ENCODE measurements at places on chromosomes 7 and 10. TPM values are rescaled to one million over a fixed set of nuclear protein-coding genes. Genes with fewer than 3 reads are reported as not detected.

The GNAT3 gene
- not detected for total RNA-seq

The IPMK gene
- 4.6 TPM for total RNA-seq

The SPDYE9 gene
- not detected for total RNA-seq

The AFAP1L2 gene
- 14.9 TPM for total RNA-seq

The AASS gene
- 11.8 TPM for total RNA-seq

The PPP1R3C gene
- 27.5 TPM for total RNA-seq

GRCh38 chr10:132974249-132974796 lies 32.0 kb upstream of the CFAP46 start:
- no peaks in the 10 kb centered on the region for H3K27me3 ChIP-seq
- DNase-seq, result no peak
- H3K4me3 ChIP-seq, result no peak overlapping the region
- H3K27ac ChIP-seq, result no peak overlapping the region
- H3K4me1 ChIP-seq, result no peaks in the 10 kb centered on the region

DNA sequence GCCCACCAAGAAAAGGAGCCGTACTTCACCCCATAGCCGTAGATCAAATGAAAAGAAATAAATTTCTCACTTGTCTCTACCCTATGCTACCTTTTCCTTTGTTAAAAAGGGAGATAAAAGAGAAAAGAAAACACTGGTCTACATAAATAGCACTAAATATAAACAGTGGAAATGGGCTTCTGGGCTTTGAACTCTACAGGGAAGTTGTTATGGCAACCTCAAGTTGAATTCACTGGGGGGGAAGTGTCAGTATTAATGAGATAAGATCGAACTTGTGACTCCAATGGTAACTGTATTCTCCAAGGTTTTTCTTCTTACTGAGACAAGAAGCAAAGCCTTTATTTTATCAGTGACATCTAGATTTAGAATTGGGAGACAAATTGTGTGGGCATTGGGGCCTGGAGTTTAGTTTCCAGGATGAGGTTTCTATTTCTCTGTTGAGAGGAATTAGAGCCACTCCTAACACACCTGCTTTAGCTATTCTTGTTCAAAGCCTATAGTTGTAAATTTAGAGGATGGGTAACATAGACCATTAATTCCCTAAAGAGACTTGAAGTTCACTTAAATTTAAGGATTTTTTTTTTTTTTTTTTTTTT lies 604.3 kb upstream of the GALNT17 start:
- no peak for DNase-seq
- H3K4me3 ChIP-seq, result no peak overlapping the region
- no peak overlapping the region for H3K27ac ChIP-seq
- no peaks in the 10 kb centered on the region for H3K27me3 ChIP-seq
- H3K4me1 ChIP-seq, result no peaks in the 10 kb centered on the region

GRCh38 chr7:11655163-11655562 lies 176.8 kb downstream of the THSD7A start:
- H3K4me3 ChIP-seq, result no peak overlapping the region
- no peaks in the 10 kb centered on the region for H3K4me1 ChIP-seq
- no peak for DNase-seq
- H3K27ac ChIP-seq, result no peak overlapping the region

DNA sequence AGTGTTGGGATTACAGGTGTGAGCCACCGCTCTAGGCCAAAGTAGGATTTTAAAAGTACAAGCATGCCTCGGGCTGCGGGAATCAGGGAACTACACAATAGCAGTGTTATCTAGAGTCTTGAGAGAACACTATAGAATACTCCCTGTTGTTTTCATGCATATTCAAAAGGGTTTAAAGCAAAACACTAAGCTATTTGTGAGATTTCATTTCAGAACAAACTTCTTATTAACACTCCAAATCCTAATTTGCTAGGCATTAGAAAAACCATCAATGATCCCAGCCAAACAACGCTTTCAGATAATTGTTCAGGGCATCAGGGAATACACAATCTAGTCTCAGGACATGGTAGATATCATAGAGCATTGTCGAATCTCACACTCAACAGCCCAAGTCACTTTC lies 13.9 kb downstream of the DENND11 start:
- H3K4me3 ChIP-seq, result no peak overlapping the region
- no peaks in the 10 kb centered on the region for H3K4me1 ChIP-seq
- no peaks in the 10 kb centered on the region for H3K27me3 ChIP-seq

GRCh38 chr10:3330663-3331062 lies 158.1 kb upstream of the PITRM1 start:
- H3K27ac ChIP-seq, result no peak overlapping the region
- H3K4me1 ChIP-seq, result no peaks in the 10 kb centered on the region
- H3K36me3 ChIP-seq, result no peaks in the 10 kb centered on the region
- DNase-seq, result no peak
- H3K4me3 ChIP-seq, result no peak overlapping the region

- no peak overlapping the region for H3K27ac ChIP-seq
- no peaks in the 10 kb centered on the region for H3K27me3 ChIP-seq
- DNase-seq, result no peak
- no peaks in the 10 kb centered on the region for H3K4me1 ChIP-seq
Observed at GRCh38 chr10:46215426-46215825, 71.4 kb upstream of the ANTXRL start.

- no peaks in the 10 kb centered on the region for H3K36me3 ChIP-seq
- DNase-seq, result no peak
- H3K27me3 ChIP-seq, result no peaks in the 10 kb centered on the region
- no peak overlapping the region for H3K27ac ChIP-seq
Observed at GRCh38 chr7:15131661-15132060, 229.1 kb upstream of the DGKB start.

GRCh38 chr7:36372156-36372555 lies 17.5 kb upstream of the ANLN start:
- no peak overlapping the region for H3K4me3 ChIP-seq
- no peaks in the 10 kb centered on the region for H3K36me3 ChIP-seq
- H3K27me3 ChIP-seq, result no peaks in the 10 kb centered on the region

DNA sequence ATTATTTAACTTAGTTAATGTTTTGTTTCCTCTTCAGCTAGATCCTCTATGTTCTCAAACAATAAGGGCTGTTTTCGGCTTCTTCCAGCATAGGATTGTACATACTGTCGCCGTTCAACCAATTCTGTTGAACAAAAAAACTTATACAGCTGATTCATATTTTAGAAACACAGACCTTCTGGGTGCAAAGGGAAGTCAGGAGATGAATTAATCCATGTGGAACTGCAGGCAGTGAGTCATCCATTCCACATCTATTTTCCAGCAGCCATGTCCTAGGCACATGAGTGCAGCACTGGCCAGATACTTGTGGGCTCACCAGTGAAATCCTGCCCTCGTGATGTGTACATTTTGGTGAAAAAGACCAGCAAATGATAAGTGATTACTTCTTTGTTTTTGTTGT lies 163.2 kb downstream of the JAZF1 start:
- no peak for DNase-seq
- H3K4me1 ChIP-seq, result peaks cover 4% of the 10 kb centered on the region
- H3K27ac ChIP-seq, result no peak overlapping the region
- H3K36me3 ChIP-seq, result no peaks in the 10 kb centered on the region
- no peaks in the 10 kb centered on the region for H3K27me3 ChIP-seq

- DNase-seq, result peak; percentile 31
- no peaks in the 10 kb centered on the region for H3K36me3 ChIP-seq
- no peak overlapping the region for H3K4me3 ChIP-seq
Observed at GRCh38 chr10:72170263-72170662, 45.5 kb upstream of the ANAPC16 start.

- no peak overlapping the region for H3K4me3 ChIP-seq
- DNase-seq, result no peak
- no peaks in the 10 kb centered on the region for H3K27me3 ChIP-seq
- no peaks in the 10 kb centered on the region for H3K4me1 ChIP-seq
- H3K27ac ChIP-seq, result no peak overlapping the region
Observed at GRCh38 chr10:45227456-45227855, 88.0 kb downstream of the OR13A1 start.

DNA sequence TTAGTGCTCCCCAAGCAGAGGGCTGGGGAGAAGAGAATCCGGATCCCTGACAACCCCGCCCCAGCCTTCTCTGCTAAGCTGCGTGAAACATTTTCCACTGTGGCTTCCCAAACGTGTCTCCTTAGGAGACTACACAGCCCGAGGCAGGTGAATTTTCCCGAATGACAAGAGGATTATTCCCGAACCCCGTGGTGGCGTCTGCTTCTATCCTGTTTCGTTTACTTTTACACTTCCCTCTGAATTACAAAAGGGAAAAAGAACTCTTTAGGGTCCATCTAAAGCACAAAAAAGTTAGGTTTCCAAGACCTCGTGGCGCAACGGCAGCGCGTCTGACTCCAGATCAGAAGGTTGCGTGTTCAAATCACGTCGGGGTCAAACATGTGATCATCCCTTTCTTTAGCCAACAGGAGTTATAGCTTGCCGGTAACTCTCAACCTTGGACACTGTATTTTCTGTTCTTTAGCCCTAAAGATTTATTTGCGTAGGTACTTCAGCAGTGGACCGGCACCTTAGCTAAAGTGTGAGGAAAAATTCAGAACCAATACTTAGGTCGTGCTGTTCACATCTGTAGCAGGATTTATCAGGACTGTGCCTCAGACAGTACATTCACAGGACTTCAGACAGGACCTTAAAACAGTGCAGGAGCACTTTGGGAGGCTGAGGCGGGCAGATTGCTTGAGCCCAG lies 3.2 kb upstream of the ZNF789 start:
- H3K27me3 ChIP-seq, result no peaks in the 10 kb centered on the region
- no peak overlapping the region for H3K27ac ChIP-seq
- DNase-seq, result peak; percentile 4
- no peak overlapping the region for H3K4me3 ChIP-seq
- no peaks in the 10 kb centered on the region for H3K36me3 ChIP-seq

- H3K4me3 ChIP-seq, result no peak overlapping the region
- no peak for DNase-seq
- H3K4me1 ChIP-seq, result no peaks in the 10 kb centered on the region
- no peaks in the 10 kb centered on the region for H3K36me3 ChIP-seq
- H3K27me3 ChIP-seq, result no peaks in the 10 kb centered on the region
Observed at GRCh38 chr10:69372126-69372980, 44.4 kb downstream of the TACR2 start.

DNA sequence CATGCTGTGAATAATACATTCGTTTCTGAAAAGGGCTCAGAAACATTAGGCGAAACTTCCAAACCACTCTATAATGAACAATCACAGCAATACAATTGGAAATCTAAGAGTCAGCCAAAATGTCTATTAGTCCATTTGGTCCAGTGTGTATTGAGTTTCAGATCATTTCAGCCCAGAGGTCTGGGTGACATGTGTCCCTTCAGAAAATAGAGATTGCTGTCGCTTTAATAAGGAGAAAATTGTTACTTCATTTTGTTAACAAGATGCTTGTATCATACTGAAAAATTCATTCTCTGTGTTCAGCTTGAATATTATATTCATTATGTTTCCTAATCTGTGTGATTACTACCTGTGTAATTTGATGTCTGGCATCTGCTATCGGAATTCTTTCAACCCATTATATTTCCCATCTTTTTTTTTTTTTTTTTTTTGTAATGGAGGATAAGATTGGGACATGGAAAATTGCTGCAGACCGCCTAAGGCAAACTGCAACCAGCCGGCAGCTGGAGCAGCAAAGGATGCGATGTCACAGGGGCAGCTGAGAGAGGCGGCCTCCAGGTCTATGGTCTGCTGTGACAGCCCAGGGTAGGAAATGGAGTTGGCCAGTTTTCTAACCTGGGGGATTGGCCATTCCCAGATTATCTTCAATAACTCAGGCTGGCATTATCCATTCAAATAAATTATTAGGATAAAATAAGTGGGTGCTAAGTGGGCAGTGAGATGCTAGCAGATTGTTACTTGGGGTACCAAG lies 170.9 kb upstream of the NPVF start:
- no peaks in the 10 kb centered on the region for H3K36me3 ChIP-seq
- no peak for DNase-seq
- no peaks in the 10 kb centered on the region for H3K27me3 ChIP-seq
- H3K4me3 ChIP-seq, result no peak overlapping the region

DNA sequence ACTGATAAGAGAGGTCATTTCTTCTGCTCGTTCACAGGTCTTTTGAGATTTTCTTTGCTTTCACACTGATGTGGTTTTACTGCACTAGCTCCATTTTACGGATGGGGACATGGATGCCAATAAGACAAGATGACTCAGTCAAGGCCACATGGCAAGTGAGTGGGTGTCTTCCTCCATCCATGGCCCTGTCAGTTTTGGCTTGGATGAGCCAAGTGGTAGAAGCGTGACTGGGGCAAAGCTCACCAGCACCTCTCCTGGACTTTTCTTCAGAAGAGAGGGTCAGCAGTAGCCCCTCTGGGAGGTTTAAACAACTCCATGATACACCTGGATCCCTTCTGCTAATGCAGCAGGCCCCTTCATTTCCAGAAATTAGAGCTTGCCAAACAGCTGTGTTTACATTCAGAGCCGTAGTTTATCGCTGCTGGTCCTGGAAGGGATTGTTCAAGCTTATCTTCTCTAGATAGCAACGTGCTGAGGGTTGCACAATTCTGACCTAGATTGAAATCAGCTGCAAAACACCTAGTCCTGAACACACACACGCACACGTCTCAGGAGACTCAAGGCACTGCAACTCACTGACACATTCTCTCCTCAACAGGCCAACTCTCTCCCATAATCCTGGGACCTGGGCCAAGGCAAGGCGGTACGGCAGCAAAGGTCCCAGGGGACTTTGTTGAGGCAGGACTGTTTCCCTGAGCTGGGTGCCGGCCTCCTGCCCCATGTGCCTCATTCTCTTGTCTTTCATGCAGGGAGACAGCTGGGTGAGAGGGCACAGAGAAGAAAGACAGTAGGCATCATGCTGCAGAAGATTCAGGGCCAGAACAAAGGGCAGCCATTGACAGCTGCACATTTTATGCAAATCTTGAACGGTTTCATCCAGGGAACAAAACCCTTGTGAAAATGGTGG lies 14.2 kb upstream of the PDCD4 start:
- DNase-seq, result peak; percentile 85
- H3K4me1 ChIP-seq, result peaks cover 53% of the 10 kb centered on the region
- no peaks in the 10 kb centered on the region for H3K36me3 ChIP-seq

GRCh38 chr10:119680050-119680449 lies 28.9 kb downstream of the BAG3 start:
- DNase-seq, result no peak
- H3K27ac ChIP-seq, result no peak overlapping the region
- no peaks in the 10 kb centered on the region for H3K4me1 ChIP-seq
- no peaks in the 10 kb centered on the region for H3K27me3 ChIP-seq
- H3K4me3 ChIP-seq, result no peak overlapping the region

Data from pancreas (tissue), 10 donors.